ENCODE measurements at places on chromosomes 7 and 10.

DNA sequence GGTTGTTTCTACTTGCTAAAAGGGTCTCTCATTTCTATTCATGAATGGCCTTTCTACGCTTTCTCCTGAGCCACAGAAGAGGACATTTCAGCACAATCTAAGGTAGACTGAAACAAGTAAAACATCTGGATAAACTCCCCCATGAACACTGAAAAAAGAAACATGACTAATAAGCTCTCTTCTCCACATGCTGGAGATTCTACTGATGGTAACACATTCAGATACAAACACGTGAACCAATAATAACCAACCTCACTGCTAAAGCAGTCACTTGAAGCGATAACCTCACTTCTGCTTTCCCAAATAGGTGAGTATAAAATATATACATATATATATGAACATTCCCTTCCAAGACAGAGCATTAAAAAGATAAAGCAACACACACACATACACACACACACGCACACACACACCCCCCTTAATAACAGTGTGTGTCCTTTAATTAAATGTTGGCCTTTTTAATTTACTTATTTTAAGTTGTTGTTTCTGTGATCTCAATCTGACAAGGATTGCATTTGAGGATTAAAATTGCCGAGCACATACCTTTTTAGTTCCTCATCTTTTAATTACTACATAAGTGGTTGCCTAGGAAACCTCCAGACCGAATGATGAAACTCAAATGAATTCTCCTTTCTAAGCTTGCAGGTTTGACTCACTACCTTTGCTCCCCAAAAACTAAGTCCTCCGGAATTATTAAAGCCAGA, 292.4 kb upstream of the KLF14 start:
- DNase-seq = no peak

DNA sequence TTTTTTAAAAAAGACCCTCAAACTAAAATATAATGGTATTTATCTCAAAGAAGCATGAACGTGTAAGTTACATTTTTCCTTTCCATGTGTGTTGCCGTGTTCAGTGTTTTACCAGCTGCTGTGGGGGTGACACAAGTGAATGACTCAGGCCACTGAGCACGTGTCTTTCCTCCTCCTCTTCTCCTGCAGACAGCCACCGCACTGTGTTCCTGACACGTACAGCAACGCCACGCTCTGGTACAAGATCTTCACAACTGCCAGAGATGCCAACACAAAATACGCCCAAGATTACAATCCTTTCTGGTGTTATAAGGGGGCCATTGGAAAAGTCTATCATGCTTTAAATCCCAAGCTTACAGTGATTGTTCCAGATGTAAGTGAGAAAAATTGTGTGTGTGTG, 29.7 kb downstream of the TMEM248 start:
- no peak for DNase-seq

GRCh38 chr7:84682543-84682942, 488.0 kb upstream of the SEMA3A start:
- no peak for DNase-seq

DNA sequence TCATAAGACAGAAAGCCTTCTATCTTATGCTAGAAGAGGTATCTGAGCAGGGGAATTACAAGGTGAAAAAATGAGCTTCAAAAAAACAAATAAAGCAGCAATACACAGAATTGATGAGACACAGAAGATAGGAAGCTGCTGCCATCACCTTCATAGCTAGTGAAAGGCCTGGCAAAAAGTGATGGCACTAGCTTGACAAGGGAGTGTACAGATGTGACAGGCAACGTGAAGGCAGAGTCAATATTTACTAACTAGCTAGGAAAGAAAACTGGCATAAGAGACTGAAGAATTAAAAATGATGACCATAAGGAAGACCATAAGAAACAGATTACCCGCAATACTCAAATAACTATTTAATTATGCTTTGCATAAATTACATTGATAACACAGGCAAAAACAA, 9.4 kb downstream of the GPR22 start:
- no peak for DNase-seq

Data from T-helper 9 cell (primary cell).